ENCODE measurements at places on chromosomes 5 and 9. TPM values are rescaled to one million over a fixed set of nuclear protein-coding genes. Genes with fewer than 3 reads are reported as not detected.

IL17B gene
- 0.59 TPM for total RNA-seq

PDE6A gene
- not detected for total RNA-seq

PCDHGB3 gene
- 6.8 TPM for total RNA-seq

FSTL4 gene
- not detected for total RNA-seq

IL4 gene
- total RNA-seq: not detected

FRMD3 gene
- total RNA-seq: 0.32 TPM

LRRC70 gene
- 1.2 TPM for total RNA-seq

PIK3R1 gene
- total RNA-seq: 11.3 TPM

HACD4 gene
- 4.2 TPM for total RNA-seq

PHF24 gene
- total RNA-seq: 0.30 TPM

SLC36A3 gene
- not detected for total RNA-seq

PCDHB7 gene
- total RNA-seq: 0.89 TPM

Data from smooth muscle cell of the umbilical artery (primary cell).